ENCODE measurements at places on chromosomes 12 and 14.

DNA sequence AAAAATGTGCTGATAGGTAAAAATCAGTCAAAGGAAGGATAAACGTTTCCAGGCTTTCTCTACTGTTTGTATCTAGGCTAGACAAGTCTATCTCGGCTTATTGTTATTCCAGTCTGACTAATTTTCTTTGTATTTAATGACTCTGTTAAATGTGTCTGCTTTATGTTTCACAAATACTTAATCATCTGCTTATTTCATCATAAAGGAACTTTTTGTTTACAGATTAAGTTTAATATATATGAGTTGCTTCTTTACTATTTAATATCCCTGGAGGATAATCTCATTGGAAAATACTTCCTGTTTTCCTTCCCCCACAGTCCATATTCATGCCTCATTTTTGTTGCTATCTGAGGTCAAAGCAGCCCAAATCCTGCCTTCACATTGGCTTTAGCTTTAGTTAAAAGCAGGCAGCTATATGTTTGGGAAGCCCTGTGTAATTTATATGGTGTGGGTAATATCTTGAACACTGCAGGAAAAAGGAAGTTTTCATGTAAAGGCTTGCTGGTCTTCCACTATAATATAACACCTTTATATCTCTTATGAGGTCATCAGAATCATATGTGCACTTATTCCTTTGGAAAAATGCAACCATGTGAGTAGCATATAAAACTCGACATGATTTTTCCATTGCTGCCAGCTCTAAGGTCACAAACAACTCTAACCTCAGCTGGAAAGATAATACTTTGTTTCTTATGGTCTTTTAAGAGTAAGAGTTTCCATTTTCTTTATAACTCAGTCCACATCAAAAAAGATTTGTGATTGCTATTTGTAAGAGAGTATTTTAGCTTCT is 76.8 kb downstream of the ALX1 start:
- no peak for DNase-seq

DNA sequence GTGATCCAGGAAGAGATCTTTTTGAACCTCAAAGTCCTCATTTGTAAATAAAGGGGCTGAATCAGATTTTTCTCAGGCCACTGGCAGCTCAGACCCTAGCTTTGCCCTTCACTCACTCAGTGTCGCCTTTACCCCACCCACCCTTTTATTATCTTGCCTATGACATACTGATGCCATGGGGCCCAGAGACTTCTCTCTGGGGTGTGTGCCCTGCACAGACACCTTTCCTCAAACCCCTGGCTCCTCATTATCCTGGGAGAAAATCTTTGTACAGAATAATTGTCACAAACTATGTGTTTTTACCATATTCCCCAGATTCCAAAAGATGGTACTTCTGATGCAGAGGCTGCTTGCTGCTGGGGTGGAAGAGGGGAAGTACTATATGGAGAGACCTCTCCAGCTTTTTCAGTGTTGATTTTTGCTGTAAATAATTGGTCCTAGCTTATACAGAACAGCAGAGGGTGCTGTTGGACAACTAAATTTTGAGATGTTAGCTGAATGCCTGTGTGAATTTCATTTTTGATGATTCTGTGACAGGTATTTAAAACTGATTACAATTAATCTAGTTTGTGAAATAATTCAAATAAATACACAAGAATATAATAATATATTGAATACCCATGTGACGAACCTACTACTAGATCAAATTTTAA is 53.9 kb upstream of the DCD start:
- DNase-seq, result peak; percentile 28

DNA sequence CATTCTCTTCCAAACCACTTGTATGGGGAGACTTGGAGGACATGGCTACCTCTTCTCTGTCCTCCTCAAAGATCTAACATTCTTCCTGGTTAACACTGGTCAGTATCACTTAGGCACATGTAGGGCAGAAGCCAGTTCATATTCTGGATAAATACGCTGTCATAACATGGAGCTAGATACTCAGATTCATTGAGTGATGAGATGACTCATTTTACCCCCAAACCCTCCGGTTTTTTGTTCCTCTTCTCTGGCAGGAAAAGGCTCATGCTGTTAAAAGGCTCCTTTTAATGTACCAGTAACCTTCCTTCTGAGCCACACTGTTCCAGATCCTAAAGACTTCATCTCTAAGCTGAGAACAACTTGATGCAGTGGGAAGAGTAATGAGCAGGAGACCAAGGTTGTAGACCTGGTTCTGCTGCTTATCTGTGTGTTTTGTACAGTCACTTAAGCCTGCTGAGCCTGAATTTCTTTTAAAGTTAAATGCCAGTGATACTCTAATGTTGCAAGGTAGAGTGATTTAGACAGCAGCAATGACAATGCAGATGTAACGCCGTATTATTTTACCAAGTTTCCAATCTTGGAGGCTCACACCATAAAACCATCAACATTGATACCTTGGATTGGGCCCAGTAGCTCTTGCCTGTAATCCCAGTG is 57.3 kb upstream of the ELK3 start:
- DNase-seq, result no peak

- no peak for DNase-seq
Measured at GRCh38 chr12:55741931-55742680, 816 bp upstream of the GDF11 start.

GRCh38 chr12:57470286-57470969 is 9.2 kb downstream of the ARHGAP9 start:
- no peak for DNase-seq

DNA sequence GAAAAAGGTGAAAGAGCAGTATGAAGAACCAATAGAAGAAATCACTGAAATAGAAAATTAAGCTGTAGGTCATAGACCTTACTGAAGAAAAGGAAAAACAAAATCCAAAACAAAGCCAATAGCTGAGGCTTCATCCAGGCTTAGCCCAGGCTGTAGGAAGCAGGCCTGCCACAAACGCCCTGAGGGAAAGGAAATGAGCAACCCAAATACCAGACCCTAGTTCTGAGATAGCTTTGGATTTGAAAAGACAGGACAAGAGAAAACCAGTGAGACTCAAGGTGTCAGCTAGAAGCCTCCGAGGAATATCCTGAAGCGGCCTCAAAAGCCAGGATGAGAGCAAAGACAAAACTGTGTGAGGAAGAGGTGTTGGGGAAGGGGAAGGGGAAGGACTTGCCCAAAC is 79.2 kb downstream of the FERMT2 start:
- no peak for DNase-seq

DNA sequence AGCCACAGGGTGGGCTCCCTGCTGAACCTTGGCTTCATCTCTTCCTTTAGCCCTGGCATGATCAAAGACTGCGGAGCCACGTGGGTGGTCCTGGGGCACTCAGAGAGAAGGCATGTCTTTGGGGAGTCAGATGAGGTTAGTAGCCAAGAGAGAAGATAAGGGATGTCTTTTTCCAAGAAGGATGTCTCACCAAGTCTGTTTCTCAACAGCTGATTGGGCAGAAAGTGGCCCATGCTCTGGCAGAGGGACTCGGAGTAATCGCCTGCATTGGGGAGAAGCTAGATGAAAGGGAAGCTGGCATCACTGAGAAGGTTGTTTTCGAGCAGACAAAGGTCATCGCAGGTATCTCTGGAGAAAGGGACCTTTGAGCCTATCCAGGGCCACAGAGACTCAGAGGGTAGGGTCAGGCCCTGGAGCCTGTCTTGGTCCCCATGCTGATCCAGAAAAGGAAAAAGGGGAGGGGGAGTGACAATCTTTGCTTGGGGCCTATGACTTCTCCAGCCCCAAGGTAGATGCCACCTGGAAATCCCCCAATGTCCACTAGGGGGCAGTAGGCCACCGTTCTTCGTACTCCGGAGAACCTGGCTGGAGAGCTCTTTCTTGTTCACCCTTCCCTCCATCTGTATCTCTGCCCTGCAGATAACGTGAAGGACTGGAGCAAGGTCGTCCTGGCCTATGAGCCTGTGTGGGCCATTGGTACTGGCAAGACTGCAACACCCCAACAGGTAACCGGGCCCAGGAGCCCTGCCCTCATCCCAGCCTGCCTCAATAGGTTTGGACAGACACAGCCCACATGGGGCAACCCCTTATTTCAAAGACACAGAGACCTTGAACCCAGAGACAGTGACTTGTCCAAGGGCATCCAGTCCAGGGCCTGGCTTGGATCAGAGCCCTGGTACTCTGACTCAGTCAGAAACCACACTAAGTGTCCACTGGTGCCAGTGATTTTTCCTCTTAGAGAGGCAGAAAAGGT is 2.0 kb downstream of the TPI1 start:
- peak; percentile 88 for DNase-seq

DNA sequence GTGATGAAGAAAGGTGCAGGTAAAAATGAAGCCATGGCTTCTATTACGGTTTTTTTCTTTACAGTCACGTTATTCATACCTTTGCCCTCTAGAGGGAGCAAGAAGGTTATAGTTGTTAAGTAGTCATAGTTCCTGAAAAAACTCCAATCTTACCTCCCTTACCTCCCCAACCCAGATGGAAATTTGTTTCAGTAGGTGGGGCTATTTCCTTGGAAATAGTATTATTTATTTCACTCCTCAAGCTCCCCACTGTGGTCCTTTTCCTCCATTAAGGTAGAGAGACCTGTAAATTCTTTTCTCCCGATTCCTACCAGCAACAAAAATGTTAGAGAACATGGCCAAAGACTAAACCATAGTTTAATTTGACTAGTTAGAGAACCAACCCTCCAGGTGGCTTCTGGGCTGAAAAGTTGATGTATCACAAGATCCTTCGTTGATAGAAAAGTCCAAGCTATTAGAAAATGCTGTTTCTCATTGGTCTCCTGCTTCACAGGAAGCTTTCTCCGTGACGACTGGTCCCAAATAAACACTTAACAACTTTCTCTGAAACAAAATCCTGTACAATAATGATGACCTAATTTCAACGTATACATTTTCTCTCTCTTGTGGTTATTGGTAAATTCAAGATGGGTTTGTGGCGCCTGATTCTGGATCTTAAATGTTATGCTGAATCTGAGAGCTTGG is 43.5 kb downstream of the TMX1 start:
- peak; percentile 18 for DNase-seq

DNA sequence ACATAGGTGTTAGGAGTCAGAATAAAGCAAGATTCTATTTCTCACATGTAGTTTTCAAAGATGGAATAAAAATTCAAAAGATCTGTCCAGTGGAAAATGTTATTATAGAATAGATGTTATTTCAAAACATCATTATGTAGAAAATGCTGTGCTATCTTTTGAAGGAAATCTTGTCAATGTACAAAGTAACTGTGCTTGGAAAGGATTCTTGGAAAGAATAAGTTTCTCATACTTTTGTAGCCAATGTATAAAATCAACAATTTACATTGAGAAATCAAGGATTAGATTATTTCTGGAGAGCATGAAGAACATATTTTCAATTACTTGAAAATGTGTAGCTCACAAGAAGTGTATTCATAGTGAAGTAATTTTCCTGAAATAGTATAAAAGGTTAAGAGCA is 532.5 kb upstream of the MGAT4C start:
- no peak for DNase-seq

DNA sequence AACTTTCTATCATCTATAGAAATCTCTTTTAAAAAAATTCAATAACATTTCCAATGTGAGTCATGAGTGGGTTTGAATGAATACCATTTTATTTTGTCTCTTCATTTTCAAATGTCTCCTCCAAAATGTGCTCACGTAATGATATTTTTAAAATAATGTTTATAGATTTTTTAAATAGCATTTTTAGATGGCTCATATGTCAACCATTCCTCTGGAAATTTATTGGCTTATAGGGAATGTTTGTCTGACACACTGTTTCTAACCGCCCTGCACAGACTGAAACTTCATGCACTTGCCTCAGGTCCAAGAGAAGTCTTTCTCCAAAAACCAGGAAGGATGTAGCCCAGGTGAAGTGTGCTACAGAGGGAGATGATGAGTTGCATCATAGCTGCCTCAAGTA is 88.8 kb upstream of the PLEKHG7 start:
- DNase-seq, result no peak

DNA sequence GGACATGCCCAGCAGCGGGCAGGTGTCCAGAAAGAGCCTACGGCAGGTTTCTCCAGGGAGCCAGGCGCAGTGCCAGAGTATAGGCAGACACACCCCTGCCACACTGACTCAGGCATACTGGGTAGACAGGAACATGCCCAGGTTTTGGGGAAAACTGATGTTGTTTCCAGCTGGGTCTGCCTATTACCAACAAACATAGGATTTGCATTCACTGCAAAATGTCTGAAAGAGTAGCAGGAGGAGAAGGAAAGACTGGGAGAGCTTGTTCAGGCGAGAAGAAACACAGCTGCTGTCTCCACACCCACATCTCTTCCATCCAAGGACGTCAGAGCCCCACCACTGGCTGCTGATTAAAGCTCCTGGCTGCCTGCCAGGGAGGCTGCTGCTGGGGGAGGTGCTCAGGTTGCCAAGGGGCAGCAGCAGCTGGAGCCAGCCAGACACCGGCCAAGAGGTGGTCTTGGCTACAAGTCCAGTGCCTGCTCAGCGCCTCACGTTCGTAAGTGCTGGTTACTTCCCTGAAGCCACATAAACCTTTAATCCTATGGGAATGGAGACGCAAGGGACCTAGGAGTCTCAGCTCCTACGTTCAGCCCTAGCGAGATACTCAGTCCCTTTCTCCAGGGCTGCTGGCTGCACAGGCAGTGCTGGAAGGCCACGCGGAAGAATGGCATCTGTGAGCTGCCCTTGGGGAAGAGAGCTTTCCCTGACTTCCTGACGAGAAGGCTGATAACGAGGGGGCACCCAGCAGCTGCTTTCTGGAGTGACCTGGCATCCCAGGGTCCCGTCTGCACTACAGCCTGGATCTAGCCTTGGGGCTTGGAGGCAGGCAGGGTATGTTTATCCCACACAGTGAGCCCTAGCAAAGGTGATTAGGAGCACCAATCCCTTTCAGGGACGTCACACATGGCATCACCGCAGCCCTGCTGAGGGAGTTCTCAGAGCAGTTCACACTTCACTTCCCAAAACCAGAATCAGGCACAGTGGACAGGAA is 58.1 kb downstream of the PLEKHG3 start:
- no peak for DNase-seq

DNA sequence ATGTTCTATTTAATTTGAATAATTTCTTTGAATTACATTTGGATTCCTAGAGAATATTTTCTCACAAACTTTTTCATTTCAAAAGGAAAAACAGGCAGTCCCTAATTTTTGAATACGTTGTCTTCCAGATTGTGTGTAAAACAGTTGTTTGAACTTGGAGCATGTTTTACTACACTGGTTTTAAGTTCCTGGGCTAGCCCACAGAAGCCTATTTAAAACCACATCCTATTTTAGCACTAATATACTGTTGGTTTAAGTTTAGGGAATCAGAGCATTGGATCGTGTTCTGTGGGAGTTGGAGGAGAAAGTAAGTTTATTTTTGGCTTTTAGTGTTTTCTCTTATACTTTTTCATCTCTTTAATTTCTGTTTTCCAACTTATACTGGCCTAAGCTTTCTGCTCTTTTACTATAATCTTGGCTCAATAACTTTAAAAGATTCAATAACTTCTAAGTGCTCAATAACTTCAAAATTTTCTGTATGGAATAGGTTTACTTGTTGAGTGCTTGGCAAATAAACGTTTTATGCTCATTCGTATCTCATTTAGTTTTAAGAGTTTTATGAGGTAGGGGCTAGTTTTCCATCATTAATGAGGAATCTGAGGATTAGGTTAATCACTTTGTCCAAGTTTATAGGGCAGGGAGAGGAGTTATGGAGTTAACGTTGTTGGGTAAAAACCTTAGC is 14.9 kb downstream of the LEMD3 start:
- no peak for DNase-seq

- DNase-seq, result no peak
Measured at GRCh38 chr14:100039903-100040302, 25.3 kb upstream of the EVL start.

All from memory B cell (primary cell).